ENCODE measurements at places on chromosomes 4 and X.

DNA sequence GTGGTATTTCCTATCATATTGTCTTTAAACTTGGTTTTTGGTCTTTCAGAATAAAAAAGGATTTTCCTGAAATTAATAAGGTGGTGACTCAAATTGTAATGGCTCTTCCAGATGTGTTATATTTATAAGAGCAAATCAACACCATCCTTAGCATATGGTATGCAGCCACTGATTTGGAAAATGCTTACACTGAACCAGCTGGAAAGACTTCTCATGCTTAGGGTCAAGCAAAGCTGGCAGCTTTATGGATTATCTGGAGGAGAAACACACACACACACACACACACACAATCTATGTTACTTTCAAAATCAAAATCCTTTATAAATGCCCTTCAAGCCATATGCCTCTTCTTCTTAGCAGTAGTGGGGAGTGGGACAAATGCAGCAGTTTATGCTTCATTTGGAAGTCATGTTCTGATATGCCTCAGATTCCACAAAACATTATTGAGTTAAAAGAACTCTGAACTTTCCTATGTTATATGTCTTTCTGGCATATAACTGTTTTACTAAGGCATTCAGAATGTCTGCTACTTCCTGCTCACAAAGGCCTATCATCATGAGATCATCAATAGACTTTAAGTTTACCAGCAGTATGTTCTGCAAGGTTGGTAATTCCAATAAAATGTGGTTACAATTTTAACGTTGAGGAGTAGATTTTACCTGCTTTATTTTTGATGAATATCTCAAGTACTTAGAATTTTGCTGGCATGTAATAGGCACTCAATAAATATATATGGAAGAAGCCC is 72.9 kb upstream of the PRDM5 start:
- DNase-seq, result no peak

DNA sequence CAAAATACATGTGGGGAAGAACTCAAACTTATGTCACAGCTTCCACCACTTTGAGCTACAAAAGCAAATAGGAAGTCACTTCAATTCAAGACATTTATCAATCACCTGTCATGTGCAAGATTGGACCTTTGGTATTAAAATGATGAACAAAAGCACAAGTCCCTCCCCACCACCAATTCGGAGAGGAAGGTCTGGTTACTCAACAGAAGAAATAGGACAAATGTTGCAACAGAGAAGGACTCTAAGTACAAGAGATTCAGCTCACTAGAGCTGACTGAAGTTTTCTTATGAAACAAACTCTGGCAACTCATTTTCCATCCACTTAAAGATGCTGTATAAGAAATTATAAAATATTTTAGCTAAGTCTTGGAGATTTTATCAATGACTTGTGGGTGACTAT is 16.0 kb upstream of the MMRN1 start:
- no peak for DNase-seq

GRCh38 chr4:185339941-185340340 is 55.8 kb downstream of the LRP2BP start:
- DNase-seq, result no peak

- no peak for DNase-seq
These were observed 96.8 kb upstream of the MAP9 start for GRCh38 chr4:155473420-155474095.
